ENCODE measurements at places on chromosomes 11 and 22. TPM values are rescaled to one million over a fixed set of nuclear protein-coding genes. Genes with fewer than 3 reads are reported as not detected.

APOBEC3G gene
- total RNA-seq, result 7.9 TPM

SIAE gene
- 8.7 TPM for total RNA-seq

PKNOX2 gene
- 39.9 TPM for total RNA-seq

APOL6 gene
- 0.07 TPM for total RNA-seq

KLHL35 gene
- 0.55 TPM for total RNA-seq

NUP98 gene
- 83.4 TPM for total RNA-seq

C22orf31 gene
- not detected for total RNA-seq

VSIG2 gene
- total RNA-seq, result 1.8 TPM

CHADL gene
- 3.1 TPM for total RNA-seq

SMIM35 gene
- total RNA-seq, result not detected

NUDT8 gene
- total RNA-seq, result 5.1 TPM

ROBO4 gene
- not detected for total RNA-seq
